ENCODE measurements at places on chromosomes 11 and 22. TPM values are rescaled to one million over a fixed set of nuclear protein-coding genes. Genes with fewer than 3 reads are reported as not detected.

DNA sequence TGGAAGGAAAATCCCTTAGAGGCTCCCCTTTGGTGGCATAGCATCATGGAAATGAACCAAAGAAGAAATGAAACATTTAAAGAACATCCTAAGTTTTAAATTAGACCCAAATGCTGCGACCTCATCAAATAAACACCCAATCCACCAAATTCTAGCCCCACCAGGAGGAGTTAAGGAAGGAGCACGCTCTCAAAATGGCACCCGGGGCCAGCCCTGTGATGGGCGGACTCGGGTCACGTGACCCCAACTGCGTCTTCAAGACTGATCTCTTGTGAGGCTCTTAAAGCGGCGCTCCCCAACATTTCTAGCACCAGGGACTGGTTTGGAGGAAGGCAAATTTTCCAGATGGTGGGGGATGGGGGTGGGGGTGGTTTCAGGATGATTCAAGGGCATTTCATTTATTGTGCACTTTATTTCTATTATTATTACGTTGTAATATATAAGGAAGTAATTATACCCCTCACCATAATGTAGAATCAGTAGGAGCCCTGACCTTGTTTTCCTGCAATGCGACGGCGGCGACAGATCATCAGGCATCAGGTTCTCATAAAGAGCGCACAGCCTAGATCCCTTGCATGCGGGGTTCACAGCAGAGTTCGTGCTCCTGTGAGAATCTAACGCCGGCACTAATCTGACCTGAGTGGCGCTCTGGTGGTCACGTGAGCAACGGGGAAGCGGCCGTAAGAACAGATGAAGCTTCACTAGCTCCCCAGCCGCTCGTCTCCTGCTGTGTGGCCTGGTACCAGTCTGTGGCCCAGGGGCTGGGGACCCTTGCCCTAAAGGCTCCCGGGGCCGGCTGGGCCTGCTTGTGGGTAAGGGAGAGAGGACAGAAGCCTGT is 90.6 kb upstream of the SLC22A12 start:
- DNase-seq = no peak

Gene CHADL
- total RNA-seq = 0.17 TPM

Gene MEI1
- total RNA-seq = 60.0 TPM

- DNase-seq = no peak
These were observed 831 bp downstream of the CD44 start for GRCh38 chr11:35139722-35140282.

Gene OR4D5
- not detected for total RNA-seq

DNA sequence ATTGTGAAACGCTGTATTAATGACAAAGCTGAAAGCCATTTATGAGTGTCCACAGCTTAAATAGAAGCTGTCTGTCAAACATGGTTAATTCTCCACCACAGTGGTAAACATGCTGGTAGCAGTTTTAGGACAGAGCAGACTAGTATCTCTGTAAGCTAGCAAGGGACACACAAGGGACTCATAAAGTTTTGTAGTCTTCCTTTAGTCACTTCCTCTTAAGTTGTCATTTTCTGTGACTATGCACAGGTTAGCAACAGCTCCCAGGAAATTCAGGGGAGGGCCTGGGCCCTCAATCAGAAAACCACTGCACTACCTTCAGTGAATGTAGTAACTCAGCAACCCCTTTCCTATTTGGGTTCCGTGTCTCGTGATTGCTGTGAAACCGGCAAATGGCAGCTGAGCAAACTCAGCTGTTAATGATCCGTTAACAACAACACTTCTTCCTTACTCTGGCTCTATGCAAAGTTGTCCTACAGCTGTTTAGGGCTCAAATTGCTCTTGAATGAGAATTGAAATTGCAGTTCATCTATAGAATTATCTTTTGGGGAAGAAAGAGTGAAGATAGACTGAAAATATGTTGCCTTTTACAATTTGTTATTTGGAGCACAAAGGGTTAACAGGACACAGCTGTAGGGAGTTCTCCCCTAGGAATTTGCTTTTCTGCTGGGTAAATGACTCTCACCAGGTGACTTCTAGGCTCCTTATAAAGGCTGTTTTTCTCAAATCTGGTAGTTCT is at the start of gene MMP26:
Gene MMP26, plus strand, starts transcription at position 731 of the 736 bp plus-strand sequence.
- no peak for DNase-seq

GRCh38 chr22:28783786-28784671 is 11.5 kb downstream of the CCDC117 start:
- DNase-seq = no peak

Gene RBM4
- total RNA-seq = 124 TPM

Gene ZNF202
- 13.7 TPM for total RNA-seq

DNA sequence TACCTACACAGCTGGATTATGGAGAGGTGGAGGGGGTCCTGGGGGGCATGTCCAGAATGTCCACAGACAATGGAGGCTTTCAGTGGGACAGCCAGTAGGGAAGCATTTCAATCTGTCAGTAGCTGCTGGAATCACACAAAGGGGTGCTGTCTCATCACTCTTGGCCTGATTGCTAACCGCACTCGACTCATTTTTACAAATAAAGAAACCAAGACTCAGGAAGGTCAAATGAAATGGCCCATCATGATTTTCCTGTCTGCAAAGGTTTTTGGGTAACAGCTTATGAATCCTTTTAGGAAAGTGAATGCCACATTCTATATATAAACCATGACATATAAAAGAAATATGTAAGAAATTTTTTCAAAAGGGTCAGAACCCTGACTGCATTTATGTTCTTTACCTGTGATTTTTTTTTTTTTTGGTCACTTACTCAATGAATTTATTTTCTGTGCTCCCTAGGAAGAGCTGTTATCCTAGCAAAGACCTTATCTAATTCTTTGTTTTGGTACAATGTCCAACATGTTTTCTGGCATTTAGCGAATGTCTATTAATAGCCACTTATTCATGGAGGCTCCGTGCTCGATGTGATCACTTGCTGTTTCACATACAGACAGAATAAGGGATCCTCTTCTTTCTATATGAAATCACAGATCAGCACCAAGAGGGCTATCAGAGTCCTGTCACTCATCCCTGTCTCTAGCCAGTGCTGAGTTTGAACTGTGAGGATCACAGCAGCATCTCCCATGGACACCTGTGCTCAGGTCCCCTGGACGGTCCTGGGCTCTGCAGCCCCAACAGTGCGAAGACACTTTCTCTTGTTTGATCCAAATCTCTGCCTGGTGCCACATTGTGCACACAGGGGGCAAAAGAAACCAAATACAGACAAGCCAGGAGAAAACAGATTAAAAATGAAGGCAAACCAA is 979.7 kb downstream of the NTM start:
- DNase-seq = no peak

GRCh38 chr11:31641477-31642062 is 132.0 kb downstream of the ELP4 start:
- DNase-seq = no peak

GRCh38 chr11:8932564-8933180 is at the start of gene C11orf16:
Gene C11orf16, minus strand, starts transcription at chr11:8932947. Its CDS starts 639 bp downstream, at chr11:8932308.
- no peak for DNase-seq

- no peak for DNase-seq
These were observed 701.8 kb downstream of the NTM start for GRCh38 chr11:132072044-132072857.

GRCh38 chr11:70332567-70332966 is 62.1 kb downstream of the PPFIA1 start:
- DNase-seq = no peak

DNA sequence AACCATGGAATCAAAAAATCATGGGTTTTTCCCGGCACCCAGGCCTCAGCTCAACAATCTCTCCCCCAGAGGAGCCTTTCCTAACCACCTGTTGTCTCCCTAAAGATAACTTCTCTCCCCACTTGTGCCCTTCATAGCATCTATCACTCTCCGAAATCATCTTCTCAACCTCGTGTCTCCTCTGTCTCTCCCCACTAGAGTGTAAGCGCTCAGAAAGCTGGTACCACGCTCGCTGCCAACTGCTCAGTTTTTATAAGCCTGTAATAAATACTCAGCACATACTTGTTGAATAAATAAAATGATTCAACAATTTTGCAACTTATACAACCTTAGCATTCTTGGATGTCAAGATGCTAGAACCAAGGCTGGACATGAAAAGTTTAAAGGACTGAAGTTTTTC is 185.2 kb downstream of the BCR start:
- DNase-seq = no peak

GRCh38 chr11:66958956-66959274 is 732 bp upstream of the PC start:
- no peak for DNase-seq

- DNase-seq = no peak
These were observed 135.4 kb downstream of the OSBP2 start for GRCh38 chr22:30829901-30830550.

Gene EXPH5
- 2.0 TPM for total RNA-seq

DNA sequence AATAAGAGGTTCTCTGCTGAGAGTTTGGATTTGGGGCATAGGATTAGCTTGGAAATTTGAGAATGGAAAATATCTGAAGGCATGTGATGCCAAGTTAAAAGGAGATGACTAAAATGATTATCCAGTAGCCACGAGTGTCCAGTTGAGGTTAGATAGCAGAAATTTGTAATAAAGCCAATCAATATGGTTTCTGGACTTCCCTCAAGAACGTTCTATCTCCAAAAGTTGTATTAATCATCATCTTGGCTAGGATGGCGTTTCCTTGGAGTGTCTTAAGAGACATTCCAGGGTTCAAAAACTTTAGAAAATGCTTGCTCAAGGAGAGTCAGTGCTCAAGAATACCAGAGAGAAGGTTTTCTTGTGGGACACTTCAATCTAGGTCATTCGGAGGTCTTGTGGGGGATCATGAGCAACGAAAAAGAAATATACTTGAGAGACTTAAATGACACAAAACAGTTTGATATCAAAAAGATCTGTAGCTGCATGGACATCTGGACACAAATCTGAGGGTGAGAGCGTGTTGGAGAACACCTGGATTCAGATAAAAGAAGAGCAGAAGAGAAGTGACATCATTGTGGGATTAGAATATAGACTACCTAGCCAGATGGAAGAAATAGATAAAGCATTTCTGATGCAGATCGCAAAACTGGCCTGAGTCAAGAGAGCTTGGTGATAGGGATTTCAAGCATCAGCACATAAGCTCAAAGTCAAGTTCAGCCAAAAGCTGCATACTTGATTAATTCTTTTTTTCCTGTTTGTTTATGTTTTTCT is 97.7 kb downstream of the ARFGAP2 start:
- DNase-seq = no peak

Gene DDTL
- total RNA-seq = 3.3 TPM

Gene RAG1
- 0.10 TPM for total RNA-seq

DNA sequence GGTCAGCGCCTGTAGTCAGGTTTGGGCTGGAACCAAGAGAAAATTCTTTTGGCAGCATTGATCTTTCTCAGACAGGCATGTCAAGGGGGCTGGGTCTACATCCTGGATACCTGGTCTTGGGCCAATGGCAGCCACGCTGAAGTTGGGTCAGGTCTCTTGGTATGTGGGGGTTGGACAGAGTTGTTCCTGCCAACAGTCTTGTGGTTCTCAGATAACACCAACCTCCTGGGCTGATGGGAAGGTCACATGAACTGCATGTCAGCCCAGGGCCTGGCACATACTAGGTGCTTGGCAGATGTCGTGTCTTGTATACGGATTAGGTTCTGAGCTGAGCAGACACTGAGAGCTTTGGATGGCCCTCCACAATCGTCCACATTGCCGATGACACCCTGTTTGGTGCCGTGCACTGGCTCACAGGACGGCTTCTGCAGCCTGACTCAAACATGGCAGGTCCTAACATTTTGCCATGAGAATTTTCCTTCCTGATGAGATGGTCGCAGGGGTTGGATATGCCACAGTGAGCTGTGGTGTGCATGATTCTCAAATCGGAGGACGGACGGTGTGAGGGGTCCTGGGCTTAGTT is 42.0 kb downstream of the FBLN1 start:
- no peak for DNase-seq

GRCh38 chr11:114285599-114285998 is 10.6 kb upstream of the NNMT start:
- DNase-seq = no peak

DNA sequence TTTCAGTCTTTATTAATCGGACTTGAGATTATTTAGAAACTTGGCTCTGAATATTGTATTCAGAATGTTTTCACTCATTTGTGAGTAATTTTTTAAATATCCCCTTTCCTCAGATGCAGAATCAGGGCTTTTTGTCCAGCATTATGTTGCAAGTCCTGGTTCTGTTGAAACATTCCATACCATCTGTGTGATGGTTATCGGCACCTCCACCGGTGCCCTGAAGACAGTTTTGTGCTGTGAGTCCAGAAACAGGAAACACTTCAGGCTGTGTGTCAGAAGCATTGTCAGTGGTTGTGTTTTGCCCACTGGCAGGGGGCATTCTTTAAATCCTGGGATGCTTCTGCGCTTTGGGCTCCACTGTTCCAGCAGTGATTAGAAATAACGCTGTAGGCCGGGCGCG is 20.4 kb downstream of the CDPF1 start:
- no peak for DNase-seq

DNA sequence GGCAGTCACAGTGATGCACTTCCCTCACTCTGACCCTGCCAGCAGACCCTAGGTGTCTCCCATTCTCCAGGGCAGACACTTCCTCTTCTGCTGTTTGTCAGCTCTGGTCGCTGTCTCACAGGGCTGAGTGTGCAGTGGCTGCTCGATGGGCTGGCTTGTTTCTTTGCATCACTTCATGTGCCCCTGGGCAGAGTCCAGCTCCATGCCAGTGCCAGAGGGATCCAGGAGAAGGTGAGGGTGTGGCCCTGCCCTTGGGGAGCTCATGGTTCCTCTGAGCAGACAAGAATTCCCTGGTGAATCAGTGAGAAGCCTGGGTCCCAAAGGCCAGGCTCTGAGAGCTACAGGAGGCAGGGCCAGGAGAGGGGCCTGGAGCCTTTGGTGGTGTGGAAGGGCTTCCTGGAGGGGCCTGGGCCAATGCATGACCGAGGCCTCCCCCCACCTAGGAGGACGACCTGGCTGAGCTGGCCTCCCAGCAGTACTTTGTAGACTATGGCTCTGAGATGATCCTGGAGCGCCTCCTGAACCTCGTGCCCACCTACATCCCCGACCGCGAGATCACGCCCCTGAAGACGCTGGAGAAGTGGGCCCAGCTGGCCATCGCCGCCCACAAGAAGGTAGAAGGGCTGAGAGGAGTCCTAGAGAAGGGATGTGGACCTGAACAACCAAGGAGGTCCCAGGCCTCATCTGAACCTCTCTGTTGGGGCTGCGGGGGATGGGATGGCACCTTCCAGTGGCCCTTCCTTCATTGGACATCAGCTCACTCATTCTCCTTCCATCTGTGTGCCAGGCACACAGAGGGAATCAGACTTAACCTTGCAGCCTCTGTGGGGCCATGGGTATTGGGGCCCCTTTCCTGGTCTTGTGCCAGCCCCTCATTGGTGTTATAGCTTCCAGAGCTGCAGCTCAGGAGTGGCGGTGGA is 66.1 kb downstream of the MYO7A start:
- no peak for DNase-seq

DNA sequence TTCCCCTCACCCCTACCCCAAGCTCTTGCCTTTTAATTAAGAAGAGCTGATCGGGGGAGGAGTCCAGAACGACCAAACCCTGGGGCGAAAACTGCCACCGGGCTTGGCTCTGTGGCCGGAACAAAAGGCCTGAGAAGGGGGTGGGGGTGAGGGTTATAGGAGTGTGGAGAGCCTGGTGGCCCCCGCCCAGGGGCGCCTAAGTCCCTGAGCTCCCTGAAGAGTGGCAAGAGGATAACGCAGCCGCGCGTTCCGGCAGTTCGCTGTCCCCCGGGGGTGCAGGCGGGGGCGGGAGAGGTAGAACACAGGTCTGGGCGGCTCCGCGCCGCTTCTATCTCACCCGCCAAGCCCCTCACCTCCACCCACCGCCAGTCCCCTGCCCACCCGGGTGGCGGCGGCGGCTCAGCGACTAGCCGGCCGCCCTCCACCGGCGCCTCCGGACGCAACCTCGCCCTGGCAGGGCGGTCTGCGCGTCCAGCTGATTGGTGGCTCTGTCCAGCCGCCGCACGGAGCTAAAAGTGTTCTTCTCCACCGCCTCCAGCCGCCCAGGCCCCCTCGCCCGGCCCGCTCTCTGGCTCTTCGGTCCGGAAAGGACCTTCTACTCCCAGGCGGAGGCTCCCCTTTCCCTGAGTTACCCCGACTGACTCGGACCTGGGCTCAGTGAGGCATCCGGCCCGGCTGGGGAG is 18.7 kb upstream of the BDNF start:
- no peak for DNase-seq

Data from activated CD4-positive, alpha-beta T cell treated with anti-CD3 and anti-CD28 coated beads, Interleukin-2, amount 10 ng/mL, durations not matched to agents 7 days and 5 days (primary cell).